ENCODE measurements at places on chromosomes 2 and 18.

GRCh38 chr18:61865466-61866175 is 27.2 kb downstream of the RNF152 start:
- DNase-seq = no peak

GRCh38 chr2:120854014-120854620 is 118.4 kb downstream of the GLI2 start:
- no peak for DNase-seq

GRCh38 chr2:113891265-113891959 is 1.5 kb downstream of the ACTR3 start:
- no peak for DNase-seq

DNA sequence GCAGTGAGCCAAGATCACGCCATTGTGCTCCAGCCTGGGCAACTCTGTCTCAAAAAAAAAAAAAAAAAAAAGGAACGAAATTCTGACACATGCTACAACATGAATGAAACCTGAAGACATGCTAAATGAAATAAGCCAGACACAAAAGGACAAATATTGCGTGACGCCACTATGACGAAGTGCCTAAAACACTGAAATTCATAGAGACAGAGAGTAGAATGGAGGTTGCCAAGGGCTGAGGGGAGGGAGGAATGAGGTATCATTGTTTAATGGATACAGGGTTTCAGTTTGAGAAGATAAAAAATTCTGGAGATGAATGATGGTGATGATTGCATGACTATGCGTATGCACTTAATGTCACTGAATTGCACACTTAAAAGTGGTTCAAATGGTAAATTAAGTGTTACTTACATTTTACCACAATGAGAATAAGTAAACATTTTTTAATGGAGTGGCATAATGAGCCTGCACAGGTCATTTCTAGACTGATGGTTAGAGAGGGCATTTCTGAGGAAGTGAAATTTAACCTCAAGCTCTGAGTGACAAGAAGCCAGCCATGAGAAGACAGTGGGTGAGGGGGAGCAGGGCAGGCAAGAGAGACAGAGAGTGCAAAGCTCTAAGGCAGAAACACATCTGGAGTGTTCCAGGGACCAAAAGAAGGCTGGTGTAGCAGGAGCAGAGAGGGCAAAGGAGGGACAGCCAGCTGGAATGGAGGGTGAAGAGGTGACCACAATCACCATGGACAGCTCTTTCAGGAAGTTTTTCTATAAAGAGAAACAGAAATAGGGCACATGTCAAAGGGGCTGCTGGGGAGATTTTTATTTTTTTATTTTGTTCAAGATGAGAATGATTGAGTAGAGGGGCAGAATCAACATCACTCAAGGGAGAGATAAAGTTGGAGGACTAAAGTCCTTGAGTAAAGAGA is 20.6 kb upstream of the EXOC6B start:
- no peak for DNase-seq

DNA sequence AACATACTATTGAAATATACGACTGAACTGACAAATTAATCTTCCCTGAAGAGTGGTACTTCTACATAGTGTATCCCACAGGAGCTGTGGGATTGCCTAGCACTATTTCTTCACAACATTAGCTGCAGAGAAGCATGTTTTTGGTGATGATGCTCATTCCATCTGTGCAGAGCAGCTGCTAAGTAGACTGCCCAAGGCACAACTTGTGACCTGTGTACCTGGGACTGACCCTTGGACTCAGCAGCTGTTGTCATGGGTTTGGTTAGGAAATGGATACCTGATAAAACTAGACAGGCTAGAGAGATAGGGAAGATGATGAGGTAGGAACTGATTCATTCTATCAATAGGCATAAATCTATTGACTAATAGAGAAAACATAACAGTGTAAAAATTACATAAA is 1204.0 kb downstream of the DSC3 start:
- no peak for DNase-seq

DNA sequence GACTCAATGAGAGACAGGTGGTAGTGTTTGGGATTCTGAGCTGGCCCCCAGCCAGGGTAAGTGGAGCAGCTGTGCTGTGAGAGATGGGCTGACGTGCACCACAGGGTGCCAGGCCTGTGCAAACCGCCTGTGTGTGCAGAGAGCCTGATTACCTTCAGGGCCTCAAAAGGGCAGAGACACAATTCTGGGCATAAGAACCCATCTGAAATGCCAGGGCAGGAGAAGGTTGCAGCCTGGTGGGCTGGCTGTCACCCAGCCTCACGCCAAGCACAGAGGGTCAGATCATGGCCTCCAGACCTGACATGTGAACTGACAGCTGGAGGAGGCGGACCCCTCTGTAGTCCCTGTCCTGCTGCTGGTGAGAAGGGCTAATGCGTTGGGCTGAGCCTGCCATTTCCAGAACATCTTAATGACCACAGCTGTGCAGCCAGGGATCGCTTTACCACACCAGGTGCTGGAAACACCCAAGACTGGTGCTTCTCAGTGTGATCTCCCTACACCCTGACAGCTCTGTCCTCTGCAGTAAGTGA is 100.9 kb downstream of the ARL4C start:
- no peak for DNase-seq

GRCh38 chr2:216110620-216111019 is 1.5 kb downstream of the XRCC5 start:
- DNase-seq = no peak

DNA sequence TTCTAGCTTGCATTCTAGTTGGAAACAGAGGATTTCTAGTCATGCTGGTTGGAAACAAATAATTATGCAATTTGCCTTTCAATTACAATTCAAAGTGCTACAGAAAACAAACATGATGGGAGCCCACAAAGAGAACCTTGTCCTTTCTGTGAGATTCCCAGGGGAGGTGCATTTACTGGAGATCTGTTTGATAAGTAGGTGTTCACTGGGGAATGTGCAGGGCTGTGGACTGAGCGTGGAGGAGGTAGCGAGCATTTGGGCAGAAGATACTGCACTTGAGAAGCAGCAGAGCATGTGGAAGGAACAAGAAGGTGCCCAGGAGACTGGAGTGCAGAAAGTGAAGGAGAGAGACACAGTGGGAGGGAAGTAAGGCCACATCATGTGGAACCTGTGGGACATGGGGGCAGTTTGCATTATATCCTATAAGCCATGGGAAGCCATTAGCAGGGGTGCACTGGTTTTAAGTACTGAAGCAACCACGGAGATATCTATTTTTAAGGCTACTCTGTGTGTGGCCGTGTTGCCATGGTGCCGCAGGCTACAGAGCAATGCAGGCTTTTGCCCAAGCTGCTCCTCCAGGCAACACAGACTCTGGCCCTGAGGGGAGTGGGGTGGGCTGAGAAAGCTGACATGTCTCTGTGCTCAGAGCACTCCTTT is 154.0 kb downstream of the ANTXR1 start:
- DNase-seq = no peak

GRCh38 chr2:195017890-195018289 is 639.1 kb upstream of the SLC39A10 start:
- DNase-seq = no peak

DNA sequence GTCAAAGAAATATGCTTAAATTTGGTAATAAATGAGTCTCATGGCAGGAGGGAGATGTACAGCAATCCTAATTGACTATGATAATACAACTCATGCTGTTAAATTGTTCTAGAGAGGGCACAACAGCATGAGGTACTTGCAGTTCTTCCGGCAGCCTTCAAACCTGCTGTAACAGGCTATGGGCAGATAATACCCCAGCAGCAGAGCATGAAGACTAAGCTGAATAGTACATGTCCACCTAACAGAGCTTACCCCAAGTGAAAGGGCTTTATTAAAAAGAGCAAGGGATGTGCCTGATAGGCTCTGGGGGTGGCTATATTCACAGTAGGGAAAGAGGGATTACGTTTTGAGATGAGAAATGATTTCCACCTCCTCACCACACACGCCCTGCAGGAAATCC is 28.9 kb downstream of the MRO start:
- DNase-seq = no peak

- DNase-seq = no peak
Observed at GRCh38 chr18:7301094-7301493, 70.2 kb downstream of the LRRC30 start.

GRCh38 chr2:238159661-238160205 is 963 bp downstream of the ERFE start:
- DNase-seq = no peak

GRCh38 chr2:70367722-70368323 is 66.0 kb upstream of the FAM136A start:
- no peak for DNase-seq

DNA sequence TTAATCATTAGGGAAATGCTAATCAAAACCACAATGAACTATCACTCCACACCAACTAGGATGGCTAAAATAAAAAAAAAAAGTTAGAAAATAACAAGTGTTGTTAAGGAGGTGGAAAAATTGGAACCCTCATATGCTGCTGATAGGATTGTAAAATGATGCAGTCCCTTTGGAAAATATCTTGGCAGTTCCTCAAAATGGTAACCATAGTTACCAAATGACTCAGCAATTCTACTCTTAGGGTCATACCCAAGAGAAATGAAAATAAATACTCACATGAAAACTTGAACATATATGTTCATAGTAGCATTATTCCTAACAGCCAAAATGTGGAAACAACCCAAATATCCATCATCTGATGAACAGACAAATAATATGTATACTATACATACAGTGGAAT is 15.7 kb upstream of the ACVR2A start:
- no peak for DNase-seq

DNA sequence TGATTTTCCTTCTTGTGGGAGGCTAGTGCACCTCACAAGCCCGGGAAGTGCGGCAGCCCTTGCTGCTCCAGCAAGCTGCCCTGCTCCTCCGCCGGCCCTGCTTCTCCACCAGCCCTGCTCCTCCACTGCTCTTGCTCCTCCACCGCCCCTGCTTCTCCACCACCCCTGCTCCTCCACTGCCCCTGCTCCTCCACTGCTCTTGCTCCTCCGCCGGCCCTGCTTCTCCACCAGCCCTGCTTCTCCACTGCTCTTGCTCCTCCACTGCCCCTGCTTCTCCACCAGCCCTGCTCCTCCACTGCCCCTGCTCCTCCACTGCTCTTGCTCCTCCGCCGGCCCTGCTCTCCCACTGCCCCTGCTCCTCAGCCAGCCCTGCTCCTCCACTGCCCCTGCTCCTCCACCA is 95.6 kb downstream of the NDUFA10 start:
- no peak for DNase-seq

- DNase-seq = no peak
Observed at GRCh38 chr2:239913636-239914417, 111.3 kb downstream of the NDUFA10 start.

- no peak for DNase-seq
Observed at GRCh38 chr2:149849136-149849535, 261.6 kb upstream of the MMADHC start.

DNA sequence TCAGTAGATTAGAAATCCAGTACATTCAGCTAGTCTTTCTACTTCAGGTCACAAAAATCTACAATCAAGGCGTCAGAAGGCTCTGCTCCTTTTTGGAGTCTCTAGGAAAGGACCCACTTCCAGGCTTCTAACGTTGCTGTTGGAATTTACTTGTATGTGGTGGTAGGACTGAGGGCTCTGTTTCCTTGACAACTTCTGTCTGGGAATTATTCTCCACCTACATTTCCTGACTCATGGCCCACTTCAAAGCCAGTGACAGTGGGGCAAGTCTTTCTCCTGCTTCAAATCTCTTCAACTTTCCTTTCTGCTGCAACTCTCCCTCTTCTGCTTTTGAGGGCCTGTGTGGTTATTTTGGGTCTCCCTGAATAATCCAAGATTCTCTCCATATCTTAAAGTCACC is 10.4 kb upstream of the TMX3 start:
- DNase-seq = no peak

GRCh38 chr2:198371921-198372543 is 567.6 kb downstream of the PLCL1 start:
- peak; percentile 33 for DNase-seq

GRCh38 chr18:78893281-78894032 is 86.2 kb upstream of the SALL3 start:
- DNase-seq = no peak

GRCh38 chr2:106054321-106054720 is 139.8 kb downstream of the UXS1 start:
- DNase-seq = no peak

All from GM10248 (cell line).